ENCODE measurements at places on chromosomes 12 and 14.
A peak's percentile ranks its signal among the peaks of the same experiment; 100 is the strongest.

DNA sequence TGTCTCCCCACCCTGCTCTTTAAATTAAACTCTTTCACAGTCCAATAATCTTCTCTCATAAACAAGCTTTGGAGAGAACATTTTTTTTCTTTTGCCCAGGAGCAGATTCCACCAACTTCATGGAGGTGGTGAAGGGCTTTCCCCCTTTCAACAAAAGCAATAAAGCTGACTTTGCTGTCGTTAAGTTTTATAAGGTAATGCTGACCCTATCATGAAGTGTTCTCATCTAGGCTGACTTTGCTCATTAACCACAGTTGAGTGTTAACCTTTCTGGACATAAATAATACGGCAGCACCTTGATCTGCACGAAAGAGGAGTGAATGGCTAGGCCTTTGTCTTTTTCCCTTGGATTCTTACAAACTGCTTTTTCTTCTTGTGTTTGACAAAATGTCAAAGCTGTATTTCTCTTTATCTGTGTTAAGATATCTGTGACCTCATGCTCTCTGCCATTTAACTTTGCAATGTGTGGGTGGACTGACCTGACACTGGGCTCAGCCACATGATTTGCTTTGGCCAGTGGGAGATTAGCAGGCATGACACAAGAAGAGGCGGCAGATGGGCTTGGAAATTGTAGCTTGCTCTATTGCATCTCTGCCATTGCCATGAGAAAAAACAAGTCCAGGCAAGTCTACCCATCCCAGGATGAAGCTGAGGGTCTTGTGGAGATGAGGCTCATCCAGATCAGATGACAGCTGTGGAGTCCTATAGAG is 470.9 kb upstream of the CCDC196 start:
- DNase-seq: no peak

DNA sequence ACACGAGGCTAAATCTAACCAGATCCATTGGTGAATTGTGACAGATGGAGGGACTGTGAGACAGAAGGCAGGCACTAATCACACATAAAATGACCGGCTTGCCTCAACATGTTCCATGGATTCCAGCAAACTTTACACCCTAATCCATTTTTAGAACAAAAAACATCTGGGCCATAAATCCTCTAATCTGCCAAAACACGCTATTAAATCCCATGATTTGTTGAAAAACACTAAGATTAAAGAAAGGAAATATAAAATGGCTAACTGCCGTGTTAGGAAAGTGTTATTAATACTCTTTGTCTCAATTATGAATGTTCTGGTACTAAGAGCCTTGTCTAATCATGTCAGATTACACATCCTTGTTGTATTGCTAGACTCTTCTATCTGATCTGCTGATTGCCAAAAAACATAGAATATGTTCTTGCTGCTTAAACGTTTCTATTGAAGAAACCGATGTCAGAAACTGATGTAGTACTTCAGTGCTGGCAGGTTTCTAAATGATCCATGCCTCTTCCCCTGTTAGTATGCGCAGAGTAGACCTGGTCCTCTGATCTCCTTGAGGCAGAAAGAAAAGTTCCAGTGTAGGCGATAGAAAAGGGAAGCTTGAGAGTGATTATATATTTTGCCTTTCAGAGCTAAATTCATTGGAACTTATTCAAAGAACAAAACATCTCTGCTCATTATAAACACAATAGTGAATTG is 384.9 kb downstream of the SOX5 start:
- no peak for DNase-seq

- no peak for DNase-seq
Observed at GRCh38 chr14:68978172-68978911, 760 bp downstream of the ACTN1 start.

DNA sequence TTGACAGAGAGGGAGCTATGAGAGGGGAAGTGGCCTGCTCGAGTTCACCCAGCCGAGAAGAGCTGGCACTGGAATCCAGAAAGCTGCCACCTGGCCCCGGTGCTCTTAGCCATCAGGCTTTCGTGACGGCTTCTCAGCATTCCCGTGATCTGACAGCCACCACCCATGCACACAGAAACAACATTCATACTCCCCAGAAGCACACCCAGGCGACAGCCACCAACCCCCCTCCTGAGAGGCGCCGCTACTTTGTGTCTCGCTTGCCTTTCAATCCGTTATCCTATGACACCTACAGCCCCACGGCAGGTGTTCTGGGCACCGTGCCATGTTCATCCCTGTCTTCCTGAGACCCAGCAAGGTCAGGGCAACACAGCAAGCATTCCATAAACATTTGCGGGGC is 31.4 kb downstream of the PSMC1 start:
- no peak for DNase-seq

- no peak for DNase-seq
Observed at GRCh38 chr14:49930720-49931119, 37.8 kb downstream of the ARF6 start.

- DNase-seq: no peak
Observed at GRCh38 chr12:91417650-91418049, 235.0 kb upstream of the DCN start.

DNA sequence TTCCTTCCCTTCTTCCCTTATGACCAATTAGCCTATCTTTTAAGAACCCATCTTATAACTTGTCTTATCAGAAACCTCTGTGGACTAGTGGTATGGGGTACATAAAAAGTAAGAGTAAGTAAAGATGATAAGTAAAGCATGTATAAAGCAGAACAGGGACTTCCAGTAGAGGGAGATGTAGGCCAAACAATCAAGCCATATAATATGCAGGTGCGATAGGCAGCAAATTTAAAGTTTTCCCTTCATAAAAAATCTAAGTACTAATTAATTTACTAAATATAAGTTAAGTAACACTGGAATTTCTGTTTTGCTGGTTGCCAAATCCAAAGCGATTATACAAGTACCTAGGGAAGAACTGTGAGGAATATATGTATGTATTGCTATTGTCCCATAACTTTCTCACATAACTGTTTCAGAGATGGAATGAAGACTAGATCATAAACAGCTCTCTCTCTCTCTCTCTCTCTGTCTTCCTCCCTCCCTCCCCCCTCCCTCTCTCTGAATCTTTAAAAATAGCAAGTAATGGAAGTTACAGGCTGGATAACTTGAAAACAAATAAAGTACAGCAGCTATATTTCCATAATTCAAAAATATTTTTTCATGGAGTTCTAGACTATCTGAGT is 25.7 kb downstream of the METTL25 start:
- DNase-seq: no peak

GRCh38 chr12:40976546-40976945 is 211.6 kb upstream of the PDZRN4 start:
- DNase-seq: no peak

DNA sequence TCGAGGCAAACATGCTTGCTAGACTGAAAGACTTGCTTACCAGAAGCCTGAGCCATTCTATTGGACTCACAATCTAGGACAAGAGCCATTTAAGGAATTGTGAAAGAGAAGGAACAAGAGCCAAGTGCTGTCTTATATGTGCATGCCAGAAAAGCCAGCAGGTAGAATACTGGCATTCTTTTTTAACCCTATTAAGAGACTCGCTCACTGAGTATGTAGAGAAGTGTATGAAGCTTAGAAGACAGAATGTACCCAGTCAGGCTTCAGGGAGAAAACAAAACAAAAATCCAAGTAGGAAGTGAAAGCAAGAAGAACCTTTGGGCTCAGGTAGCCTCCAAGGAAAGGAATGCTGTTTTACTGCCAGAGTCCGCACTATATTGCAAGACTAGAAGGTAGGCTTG is 65.9 kb downstream of the DCAF5 start:
- DNase-seq: no peak

GRCh38 chr12:32002848-32003493 is 43.8 kb downstream of the RESF1 start:
- no peak for DNase-seq

DNA sequence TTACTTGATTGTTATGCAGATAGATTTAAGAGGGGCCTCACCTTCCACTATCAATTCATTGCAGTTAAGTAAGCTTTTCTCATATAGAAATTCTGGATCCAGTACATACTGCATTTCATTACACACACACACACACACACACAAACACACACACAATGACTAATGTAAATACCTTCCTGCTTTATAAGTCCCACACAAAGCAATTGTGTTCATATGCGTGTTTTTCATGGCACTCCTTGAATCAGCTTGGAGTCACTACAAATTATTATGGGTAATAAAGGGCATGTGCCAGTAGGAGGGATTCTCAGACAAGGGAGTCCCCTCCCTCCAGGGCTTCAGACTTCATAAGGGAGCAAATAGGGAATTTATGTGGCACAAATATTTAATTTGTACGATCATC is 4.5 kb downstream of the MIPOL1 start:
- no peak for DNase-seq

DNA sequence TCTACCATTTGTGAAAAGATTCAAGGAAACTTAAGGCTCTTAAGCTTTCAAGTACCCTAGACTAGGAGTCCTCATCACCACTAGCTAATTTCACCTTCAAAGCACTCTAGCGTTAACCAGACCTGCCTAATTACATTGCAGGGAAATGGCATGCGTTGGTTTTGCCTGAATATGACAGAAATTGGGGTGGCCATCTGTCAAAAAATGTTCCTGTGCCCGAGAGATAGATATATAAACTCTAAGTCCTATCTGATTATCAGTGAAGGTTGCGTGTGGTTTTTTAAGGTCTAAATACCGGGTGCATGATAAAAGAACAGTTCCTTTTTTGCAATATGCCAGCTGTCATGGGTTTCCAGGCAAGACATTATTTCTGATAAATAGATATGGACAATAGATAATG is 48.3 kb downstream of the SPRING1 start:
- DNase-seq: no peak

DNA sequence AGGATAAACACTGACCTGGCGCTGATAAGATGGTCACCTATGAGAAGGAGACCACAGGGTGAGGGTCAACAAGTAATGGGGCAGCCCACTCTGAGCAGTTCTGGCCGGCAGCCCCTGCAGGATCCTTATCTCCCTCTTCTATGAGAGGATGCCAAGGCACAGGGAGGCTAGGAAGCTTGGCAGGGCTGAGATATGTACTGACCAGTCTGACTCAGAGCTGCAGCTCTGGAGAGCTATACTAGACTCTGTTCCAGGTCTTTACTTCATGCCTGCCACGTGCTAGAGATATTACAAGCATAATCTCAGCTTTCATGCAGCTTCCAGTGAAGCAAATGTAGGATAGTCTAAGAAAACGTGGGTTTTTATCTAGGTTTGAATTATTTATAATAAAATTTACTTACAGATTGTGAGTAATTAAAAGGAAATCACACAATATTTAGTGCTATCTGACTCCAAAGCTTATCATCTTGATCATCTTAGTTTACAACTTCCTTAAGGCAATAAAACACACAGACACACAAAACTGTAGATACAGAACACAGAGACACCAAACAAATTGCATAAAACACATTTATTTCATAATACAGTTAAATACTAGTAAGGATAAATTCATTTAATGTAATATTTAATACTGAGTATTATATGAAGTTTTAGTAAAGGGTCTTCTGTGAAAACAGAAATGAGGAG is 32.3 kb downstream of the GIT2 start:
- no peak for DNase-seq

- no peak for DNase-seq
Observed at GRCh38 chr12:15982071-15982470, 70.9 kb downstream of the DERA start.

- DNase-seq: no peak
Observed at GRCh38 chr12:68326716-68327115, 5.4 kb downstream of the MDM1 start.

- DNase-seq: peak; percentile 78
Observed at GRCh38 chr14:105476097-105476830, 1.6 kb downstream of the CRIP2 start.

GRCh38 chr12:53950789-53951576 is 3.7 kb upstream of the HOXC12 start:
- no peak for DNase-seq

DNA sequence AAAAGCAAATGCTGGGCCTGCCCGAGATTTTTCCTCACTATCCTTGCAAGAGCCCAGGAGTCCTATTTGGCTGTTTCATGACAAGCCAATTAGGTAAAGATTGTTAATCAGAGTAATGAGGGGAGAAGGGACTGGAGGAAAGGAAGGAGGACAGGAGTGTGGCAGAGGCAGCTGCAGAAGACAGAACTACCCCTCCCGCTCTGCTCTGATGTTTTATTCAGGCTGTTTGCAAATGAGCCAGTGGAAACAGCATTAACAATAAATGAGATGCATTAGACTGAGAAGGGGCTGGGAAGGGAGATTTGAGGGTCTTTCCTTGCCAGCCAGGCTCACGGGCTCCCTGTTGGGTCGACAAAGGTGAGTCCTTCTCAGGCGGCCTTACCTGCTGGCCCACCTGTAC is 421.0 kb upstream of the CCDC196 start:
- DNase-seq: no peak

GRCh38 chr12:78040111-78040510 is 209.4 kb downstream of the NAV3 start:
- no peak for DNase-seq

DNA sequence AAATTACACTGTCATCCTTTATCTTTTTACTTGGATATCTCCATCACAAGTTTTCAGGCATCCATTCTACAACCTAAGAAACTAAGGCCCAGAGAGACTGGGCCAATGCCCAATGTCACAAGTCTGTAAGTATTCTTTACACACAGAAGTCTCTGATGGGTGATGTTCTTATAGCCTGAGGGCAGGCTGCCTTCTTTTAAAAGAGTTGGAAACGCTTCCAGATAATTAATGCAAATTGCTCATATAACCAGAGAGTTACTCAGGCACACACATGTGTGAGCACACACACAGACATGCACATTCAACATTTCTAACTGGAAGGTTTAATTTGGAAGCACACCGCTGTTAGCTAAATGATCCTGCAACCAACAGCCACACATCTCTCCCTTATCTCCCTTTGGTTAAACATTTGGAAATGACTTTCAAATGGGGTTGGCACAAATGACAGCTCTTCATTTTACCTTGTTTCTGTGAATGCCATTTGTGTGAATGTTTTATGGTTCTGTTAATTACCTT is 160.8 kb upstream of the TMPO start:
- no peak for DNase-seq

- DNase-seq: no peak
Observed at GRCh38 chr12:109836916-109837315, 3.7 kb upstream of the TRPV4 start.

- DNase-seq: no peak
Observed at GRCh38 chr12:41799671-41800070, 345.0 kb downstream of the GXYLT1 start.

GRCh38 chr14:37501877-37502276 is 93.2 kb downstream of the FOXA1 start:
- DNase-seq: no peak

- no peak for DNase-seq
Observed at GRCh38 chr14:84543859-84544258, 986.1 kb upstream of the FLRT2 start.

GRCh38 chr12:90575995-90576394 is 379.0 kb downstream of the CCER1 start:
- no peak for DNase-seq

GRCh38 chr14:75566321-75566720 is 12.1 kb upstream of the FLVCR2 start:
- no peak for DNase-seq

DNA sequence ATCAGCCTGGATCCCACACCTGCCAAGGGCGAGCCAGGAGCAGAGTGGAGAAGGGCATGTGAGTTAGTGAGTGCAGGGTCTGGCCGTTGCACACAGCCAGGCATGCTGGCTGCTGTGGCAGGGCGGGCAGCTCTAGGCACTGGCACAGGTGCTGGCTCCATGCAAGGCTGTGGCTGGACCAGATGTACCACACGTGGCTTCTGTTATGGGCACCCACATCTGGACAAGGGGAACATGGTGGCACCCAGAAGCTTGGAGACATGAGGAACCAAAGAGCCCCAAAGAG is 20.1 kb downstream of the SERPINA3 start:
- no peak for DNase-seq

GRCh38 chr12:115383668-115384067 is 699.7 kb upstream of the TBX3 start:
- no peak for DNase-seq

GRCh38 chr12:11015775-11016430 is 6.5 kb downstream of the TAS2R19 start:
- DNase-seq: no peak
